Stimulated activated CD8-positive, alpha-beta memory T cell treated with anti-CD3 and anti-CD28 coated beads, Interleukin-15, amount 100 ng/mL, for 4 hours (primary cell): ENCODE measurements at places on chromosomes 13 and 19.

GRCh38 chr19:45824041-45824471, 8.9 kb upstream of the RSPH6A start:
- DNase-seq, result no peak

DNA sequence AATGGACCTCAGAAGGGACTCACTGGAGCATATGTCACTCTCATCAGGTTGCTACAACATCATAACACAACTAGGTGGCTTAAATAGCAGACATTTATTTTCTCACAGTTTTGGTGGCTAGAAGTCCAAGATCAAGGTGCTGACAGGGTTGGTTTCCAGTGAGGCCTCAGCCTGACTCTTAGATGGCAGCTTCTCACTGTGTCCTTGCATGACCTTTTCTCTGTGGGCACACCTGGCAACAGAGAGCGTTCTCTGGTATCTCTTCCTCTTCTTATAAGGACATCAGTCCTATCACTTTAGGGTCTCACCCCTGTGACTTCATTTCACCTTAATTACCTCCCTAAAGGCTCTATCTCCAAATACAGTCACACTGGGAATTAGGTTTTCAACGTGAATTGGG, 74.5 kb downstream of the CYSLTR2 start:
- no peak for DNase-seq

DNA sequence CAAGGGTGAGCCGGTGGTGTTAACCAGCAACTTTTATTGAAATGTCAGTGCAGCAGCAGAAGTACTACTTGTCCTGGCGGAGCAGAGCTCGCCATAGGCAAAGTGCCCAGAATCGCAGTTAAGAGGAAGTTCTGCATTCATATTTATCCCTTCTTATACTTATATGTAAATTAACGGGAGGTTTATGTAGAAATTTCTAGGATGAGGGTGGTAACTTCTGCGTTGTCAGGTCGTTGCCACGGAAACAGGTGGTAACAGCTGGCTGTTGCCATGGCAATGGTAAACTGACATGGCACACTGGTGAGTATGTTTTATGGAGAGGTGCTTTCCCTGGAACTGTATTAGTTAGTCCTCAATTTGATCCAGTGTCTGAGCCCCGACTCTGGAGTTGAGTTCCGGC, 2494.9 kb upstream of the PCDH20 start:
- no peak for DNase-seq

DNA sequence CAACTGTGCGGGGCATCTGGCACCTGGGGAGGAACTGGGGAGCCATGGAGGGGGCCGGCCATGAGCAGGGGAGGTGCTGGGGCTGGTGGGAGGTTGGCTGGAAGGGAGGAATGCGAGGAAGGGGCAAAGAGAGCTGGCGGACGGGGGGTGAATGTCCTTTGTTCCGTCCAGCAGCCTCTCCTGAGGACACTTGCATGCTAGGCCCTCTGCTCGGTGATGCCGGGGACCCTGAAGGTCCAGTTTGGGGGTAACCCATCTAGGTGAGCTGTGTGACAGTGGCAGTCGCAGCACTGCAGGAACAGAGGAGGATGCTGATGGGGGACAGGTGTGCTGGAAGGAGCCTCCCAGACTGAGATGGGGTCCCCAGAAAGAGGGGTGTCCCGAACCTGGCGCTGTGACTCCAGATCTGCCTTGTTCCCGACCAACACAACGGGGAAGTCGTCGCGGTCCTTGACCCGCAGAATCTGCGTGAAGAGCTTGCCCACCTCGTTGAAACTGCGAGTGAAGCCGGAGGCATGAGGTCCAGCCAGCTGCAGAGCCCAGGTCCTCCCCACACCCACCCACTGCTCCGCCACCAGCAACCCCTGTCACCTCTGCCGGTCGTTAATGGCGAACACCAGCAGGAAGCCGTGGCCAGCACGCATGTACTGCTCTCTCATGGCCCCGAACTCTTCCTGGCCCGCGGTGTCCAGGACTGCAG, 3.6 kb downstream of the RRAS start:
- no peak for DNase-seq

GRCh38 chr19:49678985-49679770, 2.1 kb downstream of the PRMT1 start:
- no peak for DNase-seq

DNA sequence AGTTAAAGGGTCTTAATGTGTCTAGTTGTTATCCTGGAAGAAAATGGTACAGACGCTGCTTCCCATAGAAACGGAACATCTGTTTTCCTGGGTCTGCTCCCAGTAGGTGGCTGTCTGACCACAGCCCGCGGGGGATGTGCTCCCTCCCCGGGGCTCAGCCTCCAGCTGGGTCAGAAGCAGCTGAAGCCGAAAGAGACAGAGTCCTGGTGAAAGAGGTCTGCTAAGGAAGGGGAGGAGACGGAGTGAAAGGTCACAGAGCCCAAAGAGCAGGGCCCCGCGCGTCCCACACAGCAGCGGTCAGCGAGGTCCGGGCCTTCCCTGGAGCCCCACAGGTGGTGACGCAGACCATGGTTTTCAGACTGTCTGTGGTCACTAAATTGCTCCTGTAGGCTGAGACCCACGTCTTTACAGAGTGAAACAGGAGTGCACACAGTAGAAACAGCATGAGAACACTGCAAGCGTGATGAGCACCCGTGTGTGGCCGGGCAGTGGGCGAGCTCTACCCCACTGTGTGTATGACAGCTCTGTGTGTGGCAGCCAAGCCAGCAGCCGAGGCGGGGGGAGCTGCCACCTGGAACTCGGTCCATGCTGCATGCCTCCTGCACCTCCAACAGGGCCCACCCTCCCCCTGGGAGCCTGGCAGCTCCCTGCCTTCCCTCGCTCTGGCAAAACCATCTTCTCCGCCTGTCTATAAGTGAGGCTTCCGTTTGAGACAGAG, 52.0 kb upstream of the C13orf46 start:
- DNase-seq, result no peak

DNA sequence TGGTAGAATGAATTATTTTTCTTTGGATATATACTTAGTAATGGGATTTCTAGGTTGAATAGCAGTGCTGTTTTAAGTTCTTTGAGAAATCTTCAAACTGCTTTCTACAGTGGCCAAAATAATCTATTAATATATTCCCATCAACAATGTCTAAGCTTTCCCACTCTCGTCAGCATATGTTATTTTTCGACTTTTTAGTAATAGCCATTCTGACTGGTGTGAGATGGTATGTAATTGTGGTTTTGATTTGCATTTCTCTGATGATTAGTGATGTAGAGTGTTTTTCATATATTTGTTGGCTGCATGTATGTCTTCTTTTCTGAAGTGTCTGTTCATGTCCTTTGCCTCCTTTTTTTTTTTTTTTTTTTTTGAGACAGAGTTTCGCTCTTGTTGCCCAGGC, 90.2 kb upstream of the CSNK1A1L start:
- no peak for DNase-seq

DNA sequence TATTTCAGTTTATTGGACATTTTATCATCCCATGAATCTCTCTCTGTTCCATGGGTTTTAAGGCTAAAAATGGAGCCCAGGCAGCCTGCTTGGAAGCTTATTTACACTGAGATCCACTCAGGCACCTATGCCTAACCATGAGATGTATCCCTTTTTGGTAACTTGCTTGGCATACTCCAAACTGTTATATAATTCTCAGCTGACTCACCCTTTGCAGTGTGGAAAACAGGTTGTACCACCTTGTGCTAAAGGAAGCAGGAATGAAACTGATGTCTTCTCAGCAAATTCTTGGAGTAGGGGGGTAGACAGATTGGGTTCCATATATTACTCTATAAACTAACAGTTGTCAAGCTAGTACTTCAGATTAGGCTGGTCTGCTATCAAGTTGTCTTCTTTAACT, 483.6 kb downstream of the KLF5 start:
- DNase-seq, result no peak

DNA sequence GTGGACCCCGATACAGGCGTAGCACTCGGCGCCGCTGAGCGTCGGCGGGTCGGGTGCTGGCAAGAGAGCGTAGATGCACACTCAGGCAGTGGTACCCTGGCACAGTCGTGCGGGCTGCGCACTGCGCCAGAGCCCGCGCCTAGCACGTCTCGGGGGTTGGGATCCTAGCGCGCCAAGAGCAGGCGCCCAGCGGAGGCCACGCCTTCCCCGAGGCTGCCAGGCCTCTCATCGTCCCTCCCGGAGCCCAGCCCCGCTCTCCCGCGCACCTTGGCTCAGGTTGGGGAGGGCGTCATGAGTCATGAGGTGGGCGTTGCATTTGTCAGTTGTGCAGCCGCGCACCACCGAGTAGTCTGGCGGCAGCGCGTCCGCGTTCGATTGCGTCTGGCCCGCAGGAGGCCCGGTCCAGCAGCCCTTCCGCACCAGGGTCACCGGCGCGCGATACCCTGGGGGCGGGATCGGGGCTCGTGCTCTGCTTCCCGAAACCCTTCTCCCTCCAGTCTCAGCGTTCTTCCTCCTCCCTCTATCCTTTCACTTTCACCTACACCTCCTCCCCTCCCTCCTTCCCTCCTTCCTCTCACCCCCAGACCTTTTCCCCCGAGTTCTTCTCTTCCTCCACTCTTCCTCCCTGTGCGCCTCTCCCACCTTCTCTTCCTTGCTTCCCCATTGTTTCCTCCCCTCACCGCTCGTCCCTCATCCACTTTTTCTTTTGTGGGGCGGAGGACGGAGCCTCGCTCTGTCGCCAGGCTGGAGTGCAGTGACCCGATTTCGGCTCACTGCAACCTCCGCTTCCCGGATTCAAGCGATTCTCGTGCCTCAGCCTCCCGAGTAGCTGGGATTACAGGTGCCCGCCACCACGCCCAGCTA, 3.5 kb downstream of the LYPD5 start:
- peak; percentile 77 for DNase-seq

DNA sequence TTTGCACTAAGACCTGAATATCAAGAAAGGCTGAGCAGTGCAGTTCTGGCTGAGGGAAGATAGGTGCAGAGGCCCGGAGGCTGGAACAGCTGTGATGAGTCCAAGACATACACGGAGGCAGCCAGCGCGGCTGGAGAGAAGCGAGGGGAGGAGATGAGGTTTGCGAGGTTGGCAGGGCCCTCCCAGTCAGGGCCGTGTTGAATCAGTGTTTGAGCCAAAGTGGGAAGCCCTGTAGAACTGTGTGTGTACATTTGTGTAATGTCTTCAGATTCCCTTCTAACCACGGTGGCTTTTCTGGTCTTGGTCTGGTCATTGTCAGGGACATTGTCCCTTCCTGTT, 34.9 kb downstream of the PAK4 start:
- no peak for DNase-seq

GRCh38 chr13:44389060-44389666, 15.5 kb downstream of the SERP2 start:
- no peak for DNase-seq

DNA sequence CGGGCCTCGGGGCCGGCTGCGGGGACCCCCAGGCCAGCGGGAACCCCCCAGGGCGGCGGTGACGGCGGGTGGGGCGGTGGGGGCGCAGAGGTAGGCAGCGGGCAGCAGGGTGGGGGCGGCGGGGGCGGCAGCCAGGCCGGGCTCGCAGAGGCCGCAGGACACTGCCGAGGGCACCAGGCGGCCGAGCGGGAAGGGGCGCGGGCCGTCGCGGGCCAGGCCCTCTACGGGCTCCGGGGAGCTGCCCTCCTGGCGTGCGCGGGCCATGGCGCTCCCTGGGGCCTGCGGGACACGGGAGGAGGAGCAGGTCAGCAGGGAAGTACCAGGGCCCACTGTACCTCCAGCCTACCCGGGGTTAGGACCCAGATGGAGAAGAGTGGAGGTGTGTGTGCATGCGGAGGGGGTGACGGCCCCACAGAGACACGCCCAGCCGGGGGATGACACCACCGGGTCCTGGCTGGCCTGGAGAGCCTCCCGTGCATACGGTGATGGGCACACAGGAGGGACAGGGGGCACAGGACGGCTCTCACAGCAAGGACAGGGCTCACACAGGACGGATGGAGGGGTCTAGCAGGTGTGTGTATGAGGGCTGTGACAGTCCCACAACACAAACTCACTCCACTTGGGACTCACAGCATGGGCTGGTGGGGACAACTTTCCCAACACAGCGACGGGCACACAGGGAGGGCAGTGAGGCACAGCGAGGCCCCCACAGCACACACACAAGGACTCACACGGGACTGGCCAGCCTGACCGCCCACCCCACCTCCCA, 2.6 kb downstream of the BBC3 start:
- DNase-seq, result no peak

DNA sequence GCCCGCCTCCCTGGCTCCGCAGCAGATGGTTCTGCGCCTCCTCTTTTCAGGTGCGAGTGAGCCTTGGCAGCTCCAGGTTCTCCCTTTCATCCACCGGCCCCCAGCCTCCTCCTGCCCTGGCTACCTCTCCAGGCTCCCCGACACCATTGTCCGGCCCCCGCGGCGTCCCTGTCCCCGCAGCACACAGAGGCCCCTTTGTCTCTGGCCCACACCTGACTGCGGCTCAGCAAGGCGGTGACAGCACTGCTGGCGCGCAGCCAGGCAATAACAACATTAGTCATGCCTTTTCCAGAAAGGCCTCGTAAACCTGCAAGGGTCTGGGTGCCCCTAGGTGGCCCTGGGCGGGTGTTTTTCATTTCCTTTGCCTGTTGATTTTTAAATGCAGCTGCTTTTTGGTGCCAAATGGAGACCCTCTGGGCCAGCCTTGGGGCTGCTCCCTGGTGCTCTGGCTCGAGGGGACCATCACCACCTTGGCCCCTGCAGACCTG, 73.2 kb upstream of the MEDAG start:
- no peak for DNase-seq

DNA sequence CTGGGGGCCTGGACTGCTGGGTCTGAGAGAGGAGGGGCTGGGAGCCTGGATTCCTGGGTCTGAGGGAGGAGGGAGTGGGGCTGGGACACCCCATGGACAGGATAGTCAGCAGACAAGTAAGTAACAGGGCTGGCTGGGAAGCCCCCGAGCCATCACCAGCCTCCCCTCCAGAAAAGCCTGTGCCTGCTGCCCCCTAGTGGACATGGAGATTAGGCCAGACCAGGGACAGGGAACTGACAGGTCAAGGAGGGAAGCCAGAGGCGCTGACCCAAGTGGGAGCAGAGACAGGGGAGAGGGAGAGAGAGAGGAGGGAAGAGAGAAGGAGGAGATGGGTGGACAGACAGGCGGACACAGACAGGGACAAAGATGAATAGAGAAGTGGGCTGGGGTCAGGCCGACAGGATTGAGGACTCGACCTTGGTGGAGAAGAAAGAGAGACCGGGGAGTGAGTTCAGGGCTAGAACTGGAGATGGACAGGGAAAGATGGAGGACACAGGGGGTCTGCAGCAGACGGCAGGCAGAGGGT, 6.7 kb upstream of the ERFL start:
- DNase-seq, result peak; percentile 56

- DNase-seq, result no peak
Measured at GRCh38 chr13:28532388-28533124, 37.6 kb upstream of the FLT1 start.

DNA sequence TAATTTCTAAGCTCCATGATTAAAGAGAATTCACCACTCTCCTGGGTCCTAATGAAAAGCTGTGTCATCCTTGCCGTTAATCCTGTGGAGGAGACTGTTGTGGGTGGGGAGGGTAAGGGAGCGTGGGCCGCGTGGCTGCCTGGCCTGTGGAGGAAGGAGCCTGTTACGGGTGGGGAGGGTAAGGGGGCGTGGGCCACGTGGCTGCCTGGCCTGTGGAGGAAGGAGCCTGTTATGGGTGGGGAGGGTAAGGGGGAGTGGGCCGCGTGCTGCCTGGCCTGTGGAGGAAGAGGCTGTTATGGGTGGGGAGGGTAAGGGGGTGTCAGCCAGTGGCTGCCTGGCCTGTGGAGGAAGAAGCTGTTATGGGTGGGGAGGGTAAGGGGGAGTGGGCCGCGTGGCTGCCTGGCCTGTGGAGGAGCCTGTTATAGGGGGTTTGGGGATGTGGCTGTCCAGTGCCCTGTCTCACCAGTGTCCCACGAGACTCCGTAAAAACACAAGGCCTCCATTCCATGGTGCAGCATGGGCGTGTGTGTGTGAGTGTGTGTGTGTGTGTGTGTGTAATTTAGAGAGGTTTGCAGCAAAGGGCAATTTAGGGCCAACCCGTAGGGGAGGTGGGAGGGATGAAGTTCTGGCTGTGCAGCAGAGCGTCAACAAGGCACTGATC, 15.6 kb upstream of the DCUN1D2 start:
- no peak for DNase-seq

GRCh38 chr19:41696402-41697197, 8.5 kb upstream of the CEACAM7 start:
- no peak for DNase-seq
